Central memory CD4-positive, alpha-beta T cell (primary cell): ENCODE measurements at places on chromosomes 16 and 17.

GRCh38 chr16:66810391-66810790 lies 9.0 kb upstream of the TERB1 start:
- DNase-seq, result no peak

DNA sequence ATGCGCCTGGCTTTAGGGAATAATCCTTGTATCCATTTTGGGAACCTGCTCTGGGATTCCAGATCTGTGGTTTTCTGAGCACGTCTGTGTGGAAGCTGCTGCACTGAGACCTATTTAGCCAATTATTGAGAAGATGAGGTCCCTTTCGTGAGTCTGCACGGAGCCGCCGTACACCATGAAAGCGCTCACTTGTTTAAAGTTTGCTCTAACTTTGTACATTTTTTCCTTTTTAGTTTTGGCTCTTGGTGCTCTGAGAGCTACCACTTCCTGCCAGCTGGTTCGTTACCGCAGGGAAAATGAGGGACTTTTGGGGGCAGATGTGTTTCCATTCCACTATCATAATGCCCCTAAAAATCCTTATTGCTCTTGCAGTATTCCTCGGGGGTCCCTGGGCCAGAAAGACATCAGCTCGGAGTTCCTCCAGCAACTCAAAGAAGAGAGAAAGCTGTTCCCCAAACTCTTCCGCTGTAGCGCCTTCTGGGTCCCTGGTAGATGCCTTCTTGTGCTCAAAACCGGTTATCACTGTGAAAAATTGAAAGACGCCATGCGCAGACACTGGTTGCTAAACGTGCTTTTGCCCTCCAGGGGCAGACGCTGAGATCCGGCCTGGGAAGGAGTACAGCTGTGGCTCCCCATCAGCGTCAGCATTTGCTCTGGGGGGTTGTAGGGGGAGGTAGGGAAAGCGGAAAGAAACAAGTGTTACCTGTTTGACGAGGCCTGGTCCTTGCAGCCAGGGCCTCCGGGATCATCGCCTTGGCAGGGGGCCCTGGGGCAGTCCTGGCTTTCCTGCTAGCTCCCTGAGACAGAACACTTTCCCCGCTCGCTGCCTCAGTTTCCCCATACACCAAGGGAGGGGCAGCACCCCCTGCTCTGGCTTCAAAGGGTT lies 238.1 kb downstream of the MRTFB start:
- DNase-seq, result no peak

- DNase-seq, result no peak
These were observed 52.5 kb downstream of the EFCAB13 start for GRCh38 chr17:47376247-47376646.

DNA sequence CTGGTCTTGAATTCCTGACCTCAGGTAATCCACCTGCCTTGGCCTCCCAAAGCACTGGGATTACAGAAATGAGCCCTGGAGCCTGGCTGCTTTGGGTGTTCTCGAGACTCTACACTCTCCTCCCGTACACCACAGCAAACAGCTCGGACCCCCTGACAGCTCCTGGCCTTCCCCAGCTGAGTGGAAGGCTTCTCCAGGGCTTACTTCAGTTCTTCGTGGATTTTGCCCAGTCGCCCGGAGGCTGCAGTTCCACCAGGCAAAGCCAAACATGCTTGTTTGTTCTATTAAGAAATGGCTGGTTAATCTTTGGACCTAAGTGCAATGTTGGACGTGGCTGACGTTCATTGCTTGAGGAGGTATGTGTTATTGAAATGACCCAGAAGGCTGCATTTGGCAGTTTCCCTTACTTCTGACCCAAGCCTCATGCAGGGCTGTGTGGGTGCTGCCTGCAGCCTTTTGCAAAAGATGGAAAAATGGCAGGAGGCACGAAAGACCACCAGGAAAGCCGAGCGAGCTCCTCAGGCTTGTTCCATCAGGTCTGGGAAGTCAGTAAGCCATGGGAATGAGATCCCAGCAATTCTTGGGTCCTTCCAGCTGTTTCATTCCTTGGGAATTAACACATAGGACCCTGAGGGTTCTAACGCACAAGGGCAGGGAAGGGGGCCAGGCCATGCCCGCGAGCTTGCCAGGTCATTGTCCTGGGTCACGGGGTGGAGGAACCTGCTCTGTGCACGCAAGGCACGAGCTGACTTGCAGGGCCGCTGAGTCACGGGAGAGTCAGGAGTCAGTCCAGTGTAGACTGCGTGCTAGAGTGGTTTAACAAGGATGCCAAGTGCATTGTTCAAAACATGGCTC lies 23.9 kb upstream of the KLHDC4 start:
- DNase-seq, result no peak

- DNase-seq, result no peak
These were observed 60.1 kb upstream of the MED9 start for GRCh38 chr17:17416400-17417360.

DNA sequence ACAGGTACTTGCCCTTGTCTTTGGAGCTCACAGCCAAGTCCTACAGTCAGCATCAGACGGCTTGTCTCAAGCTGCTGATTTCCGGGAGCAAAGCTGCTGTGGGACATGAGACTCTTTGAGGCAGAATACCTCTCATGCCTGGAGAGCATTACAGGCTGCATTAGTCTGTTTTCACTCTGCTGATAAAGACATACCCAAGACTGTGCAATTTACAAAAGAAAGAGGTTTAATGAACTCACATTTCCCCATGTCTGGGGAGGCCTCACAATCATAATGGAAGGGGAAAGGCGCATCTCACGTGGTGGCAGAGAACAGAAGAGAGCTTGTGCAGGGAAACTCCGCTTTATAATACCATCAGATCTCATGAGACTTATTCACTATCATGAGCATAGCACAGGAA lies 661.2 kb downstream of the WWOX start:
- no peak for DNase-seq

DNA sequence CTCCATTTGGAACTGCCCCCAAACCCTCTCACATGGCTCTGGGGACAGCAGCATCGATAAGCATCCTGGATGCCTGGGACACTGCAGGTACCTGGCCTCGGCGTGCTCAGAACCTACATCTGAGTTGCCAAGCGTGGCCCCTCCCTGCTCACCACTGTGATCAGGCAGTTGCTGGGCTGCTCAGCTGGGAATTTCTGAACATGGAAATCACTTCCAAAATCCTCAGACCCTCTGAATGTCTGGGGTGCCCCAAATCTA lies 6.3 kb downstream of the CDH5 start:
- DNase-seq, result no peak

- DNase-seq, result no peak
These were observed 1.9 kb upstream of the PITPNM3 start for GRCh38 chr17:6558276-6558675.

DNA sequence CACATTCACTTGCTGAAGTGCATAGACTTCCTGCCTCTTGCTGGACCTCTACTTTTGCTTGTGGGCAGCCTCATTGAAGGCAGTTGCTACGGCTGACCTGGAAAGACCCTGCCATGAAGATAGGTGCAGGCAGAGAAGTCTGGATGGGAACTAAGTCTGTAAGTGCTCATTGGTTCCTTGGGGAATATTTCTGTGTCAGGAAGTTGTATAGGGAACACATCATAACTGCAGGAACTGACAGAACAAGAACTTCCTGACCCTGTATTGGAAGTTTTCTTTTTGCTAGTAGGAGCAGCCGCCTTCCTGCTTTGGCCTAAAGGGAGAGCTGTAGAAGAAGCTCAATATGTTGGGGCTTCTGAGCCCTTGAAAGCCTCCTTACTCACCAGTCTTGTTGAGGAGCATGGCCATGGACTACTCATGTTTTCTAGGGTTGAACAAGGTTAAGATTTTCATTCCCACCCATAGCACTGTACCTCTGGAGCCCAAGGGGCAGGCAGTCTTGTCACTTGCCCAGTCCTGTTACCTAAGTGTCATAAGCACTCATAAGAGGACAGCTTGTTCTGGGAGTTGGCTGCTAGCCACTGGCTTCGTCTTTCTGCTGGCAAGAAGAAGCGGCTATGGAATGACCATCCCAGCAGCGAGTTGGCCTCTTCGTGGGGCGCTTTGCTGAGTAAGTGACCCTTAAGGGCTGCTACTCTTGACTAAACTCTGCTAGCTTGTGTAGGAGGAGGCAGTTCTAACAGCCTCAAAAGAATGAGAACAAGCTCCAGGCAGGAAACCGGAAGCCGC lies 7.2 kb downstream of the UBFD1 start:
- DNase-seq, result no peak

GRCh38 chr16:52251495-52251894 lies 295.4 kb downstream of the TOX3 start:
- DNase-seq, result no peak

DNA sequence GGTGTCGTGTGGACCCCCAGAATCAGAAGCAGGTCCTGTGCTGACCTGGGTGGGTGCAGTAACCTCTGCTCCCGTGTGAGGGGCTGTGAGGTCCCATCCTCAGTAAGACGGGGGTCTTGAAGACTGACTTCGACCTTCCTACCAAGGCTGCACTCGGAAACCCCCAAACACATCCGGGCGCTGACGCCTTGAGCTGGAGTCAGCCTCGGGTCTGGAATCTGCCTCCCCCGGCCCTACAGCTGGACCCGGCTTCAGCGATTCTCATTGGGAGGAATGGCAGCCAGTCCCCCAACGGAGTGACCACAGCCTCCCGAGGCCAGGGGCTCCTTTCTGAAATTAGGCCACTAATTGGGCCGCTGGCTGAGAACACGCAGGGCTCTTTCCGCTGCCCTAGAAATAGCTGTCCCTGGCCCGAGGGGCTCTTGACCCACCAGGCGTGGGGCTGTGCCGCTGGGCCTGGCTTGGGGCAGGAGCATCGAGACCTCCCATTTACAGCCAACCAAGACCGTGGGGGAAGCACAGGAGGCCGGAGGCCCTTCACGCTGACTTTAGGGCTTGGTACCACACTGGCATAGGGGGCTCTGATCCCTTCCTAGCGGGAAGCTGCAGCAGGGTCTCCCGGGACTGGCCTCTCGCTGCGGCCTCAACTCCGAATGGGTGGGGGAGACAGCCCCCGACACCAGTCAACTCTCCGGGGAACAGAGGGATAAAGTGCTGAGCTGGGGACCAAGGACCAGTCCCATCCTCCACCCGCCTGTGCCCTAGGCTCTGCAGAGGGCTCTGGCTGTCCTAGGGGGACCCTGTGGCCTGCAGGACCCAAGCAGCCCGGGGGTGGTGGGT lies 2.6 kb upstream of the GNG13 start:
- no peak for DNase-seq

DNA sequence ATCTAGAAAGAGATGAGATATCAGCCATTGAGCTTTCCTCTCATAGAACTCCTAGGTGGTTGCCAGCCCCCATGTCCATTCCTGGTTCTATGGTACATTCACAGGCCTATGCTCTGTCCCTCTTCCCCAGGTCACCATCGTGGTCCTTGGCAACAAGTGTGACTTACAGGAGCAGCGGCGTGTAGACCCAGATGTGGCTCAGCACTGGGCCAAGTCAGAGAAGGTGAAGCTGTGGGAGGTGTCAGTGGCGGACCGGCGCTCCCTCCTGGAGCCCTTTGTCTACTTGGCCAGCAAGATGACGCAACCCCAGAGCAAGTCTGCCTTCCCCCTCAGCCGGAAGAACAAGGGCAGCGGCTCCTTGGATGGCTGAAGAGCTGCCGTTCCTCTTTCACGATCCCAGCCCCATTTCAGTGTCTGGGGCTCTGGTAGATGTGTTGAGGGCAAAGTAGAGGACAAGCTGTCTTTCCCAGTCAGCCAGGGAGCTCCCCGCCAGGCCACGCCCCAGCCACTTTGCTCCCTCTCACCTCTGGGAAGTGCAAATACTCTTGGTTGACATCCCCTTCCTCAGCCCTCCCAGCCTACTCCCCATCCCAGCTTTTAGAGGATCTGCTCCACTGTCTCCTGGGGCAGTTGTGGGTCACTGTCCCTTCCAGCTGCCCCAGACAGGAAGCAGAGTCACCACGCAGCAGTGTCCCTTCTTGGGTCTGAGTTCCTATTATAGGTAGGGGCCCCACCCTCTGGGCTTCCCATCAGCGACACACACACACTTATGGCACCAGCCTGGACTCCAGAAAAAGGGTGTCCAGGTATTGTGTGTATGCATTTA lies 3.8 kb downstream of the NKIRAS2 start:
- no peak for DNase-seq

DNA sequence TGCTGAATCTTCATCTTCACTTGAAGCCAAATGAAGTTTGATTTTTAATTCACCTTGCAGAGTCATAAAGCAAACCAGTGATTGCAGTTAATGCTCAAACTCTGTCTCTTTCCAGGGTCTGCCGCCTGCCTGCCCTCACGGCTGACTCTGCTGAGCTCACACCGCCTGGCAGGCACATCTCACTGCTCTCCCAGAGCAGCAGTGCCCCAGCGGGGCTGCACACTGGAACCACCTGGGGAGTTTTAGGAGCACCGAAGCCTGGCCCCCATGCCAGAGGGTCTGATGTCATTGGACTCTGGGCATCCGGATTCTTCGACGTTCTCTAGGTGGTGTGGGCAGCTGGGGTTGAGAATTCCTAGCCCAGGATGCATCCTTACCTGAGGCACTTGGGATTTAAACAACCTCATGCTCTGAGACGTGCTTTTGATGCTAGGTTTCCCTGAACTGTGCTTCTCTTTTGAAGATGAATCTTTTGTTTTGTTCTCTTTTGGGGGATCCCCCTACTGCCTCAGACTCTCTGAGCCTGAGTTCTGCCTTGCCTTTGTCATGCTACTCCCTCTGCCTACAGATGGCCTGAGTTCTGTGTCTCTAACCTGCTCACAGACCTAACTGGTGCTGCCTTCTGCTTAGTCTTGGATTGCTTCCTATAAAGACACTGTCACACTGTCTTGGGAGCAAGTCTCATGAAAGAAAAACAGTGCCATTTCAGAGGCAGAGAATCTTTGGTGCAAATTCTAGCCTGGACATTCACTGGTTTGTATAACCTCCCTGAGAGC lies 438.1 kb upstream of the CCL2 start:
- DNase-seq, result no peak

GRCh38 chr16:52709306-52709705 lies 162.4 kb upstream of the TOX3 start:
- DNase-seq, result no peak

DNA sequence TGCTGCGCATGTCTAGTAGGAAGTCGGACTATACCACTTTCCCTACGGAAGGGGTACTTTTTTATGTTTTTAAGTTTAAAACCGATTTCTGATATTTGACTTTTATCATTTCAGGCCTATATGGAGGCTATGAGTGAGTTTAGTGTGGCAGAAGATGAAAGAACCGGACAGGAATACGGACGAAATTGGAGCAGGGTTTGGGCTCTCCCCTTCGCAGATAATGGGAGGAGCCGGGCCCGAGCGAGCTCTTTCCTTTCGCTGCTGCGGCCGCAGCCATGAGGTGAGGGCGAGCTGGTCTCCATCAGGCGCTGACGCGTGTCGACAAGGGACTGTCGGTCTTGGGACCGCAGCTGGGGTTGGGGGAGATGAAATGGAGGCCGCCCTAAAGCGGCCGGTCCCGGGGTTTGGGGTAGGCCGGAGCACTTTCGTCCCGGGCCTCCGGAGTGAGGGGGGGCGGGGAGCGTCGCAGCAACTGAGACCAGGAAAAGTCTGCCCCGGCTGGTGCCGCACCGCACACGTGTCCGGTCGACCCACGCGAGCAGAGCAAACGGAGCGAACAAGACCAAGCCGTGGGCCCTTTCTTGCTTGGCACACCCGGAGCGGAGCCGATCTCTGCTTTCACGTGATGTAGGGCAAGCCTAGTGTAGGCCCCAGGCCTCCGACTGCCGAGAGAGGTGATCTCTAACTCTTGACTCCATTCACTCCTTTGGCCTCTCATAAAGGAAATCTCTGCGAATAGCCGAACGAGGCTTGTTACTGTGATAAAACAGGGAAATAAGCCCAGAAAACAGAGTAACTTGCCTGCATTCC lies at the start of gene RPL19:
RPL19 (plus strand) TSS at position 214 of the 810 bp plus-strand sequence; CDS start at position 276, 62 bp downstream.
- DNase-seq, result no peak
